ENCODE measurements at places on chromosomes 4 and X. TPM values are rescaled to one million over a fixed set of nuclear protein-coding genes. Genes with fewer than 3 reads are reported as not detected.

ARHGEF6 gene
- 2.7 TPM for total RNA-seq

GPR173 gene
- total RNA-seq: 2.3 TPM

YY2 gene
- 2.5 TPM for total RNA-seq

ADH6 gene
- total RNA-seq: not detected

SH3RF1 gene
- total RNA-seq: 10.9 TPM

CFP gene
- 0.73 TPM for total RNA-seq

SOD3 gene
- total RNA-seq: 0.15 TPM

FRG2 gene
- not detected for total RNA-seq

SULT1E1 gene
- total RNA-seq: not detected

All from melanocyte of skin (primary cell).